Ureter (tissue), 1 donor: ENCODE measurements at places on chromosomes 4 and X. TPM values are rescaled to one million over a fixed set of nuclear protein-coding genes. Genes with fewer than 3 reads are reported as not detected.
A peak's percentile ranks its signal among the peaks of the same experiment; 100 is the strongest.

GRCh38 chr4:108619372-108620100, 840 bp upstream of the RPL34 start:
- DNase-seq: no peak

- no peak for DNase-seq
These were observed 126.5 kb downstream of the QDPR start for GRCh38 chr4:17385403-17385802.

DNA sequence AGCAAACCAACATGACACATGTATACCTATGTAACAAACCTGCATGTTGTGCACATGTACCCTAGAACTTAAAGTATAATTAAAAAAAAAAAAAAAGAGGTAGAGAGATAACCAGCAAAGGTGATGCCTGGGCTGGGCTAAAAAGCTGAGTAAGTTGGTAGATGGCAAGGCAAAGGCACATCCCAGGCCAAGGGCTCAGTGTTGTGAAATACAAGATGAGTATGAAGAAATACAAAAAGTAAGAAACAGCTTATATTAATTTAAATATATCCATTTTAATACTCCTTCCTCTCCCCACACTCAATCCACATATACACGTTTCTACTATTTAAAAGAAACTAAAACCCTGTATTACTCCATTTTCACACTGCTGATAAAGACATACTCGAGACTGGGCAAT, 25.8 kb downstream of the TEC start:
- DNase-seq: no peak

DNA sequence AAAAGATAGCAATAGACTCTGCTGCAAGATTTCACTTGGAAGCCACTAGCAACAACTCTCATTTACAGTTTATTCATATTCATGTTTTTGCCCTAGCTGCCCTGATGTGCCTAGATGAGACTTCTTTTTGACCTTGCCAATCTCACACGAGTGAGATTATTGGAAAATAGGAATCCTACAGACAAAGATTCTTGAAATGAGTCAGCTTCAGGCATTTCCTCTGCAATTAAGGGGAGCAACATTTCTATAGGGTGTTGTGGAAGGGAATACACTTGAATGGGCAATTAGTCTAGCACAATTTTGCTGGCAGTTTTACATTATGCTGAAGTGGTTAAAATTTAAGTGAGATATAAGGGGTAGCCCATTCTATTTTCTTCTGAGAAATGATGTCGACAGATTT, 217.0 kb upstream of the FAT4 start:
- no peak for DNase-seq

GRCh38 chr4:183960046-183960420, 54.9 kb downstream of the STOX2 start:
- peak; percentile 49 for DNase-seq

ZGRF1 gene
- 6.2 TPM for total RNA-seq

DNA sequence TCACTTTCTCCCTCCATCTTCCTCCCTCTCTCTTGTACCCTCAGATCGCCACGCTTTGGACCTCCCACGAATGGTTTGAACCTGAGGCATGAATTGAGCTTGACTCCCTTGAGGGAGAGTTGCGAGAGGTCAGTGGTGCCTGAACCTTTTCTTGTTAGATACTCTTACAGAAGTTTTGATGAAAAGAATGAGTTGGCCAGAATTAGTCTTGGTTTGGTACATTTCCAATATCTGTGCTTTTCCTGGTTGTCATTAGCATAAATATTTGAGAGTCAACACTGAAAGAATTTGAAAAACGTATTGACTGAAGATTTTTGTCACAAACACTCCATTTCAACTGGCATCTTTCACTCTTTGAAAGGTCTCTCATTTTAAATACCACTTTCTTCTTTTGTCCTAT, 510.6 kb upstream of the DIPK2B start:
- DNase-seq: no peak
